T-helper 17 cell (primary cell): ENCODE measurements at places on chromosomes 5 and 9. TPM values are rescaled to one million over a fixed set of nuclear protein-coding genes. Genes with fewer than 3 reads are reported as not detected.
A peak's percentile ranks its signal among the peaks of the same experiment; 100 is the strongest.

- H3K4me1 ChIP-seq, result peaks cover 5% of the 10 kb centered on the region
- no peaks in the 10 kb centered on the region for H3K27me3 ChIP-seq
- H3K36me3 ChIP-seq, result no peaks in the 10 kb centered on the region
- H3K4me3 ChIP-seq, result no peak overlapping the region
- no peak overlapping the region for H3K27ac ChIP-seq
Observed at GRCh38 chr5:58069846-58070245, 390.0 kb downstream of the PLK2 start.

- no peak overlapping the region for H3K27ac ChIP-seq
- no peaks in the 10 kb centered on the region for H3K4me1 ChIP-seq
- no peak overlapping the region for H3K4me3 ChIP-seq
- no peaks in the 10 kb centered on the region for H3K36me3 ChIP-seq
Observed at GRCh38 chr5:89932771-89933181, 476.8 kb downstream of the CETN3 start.

DNA sequence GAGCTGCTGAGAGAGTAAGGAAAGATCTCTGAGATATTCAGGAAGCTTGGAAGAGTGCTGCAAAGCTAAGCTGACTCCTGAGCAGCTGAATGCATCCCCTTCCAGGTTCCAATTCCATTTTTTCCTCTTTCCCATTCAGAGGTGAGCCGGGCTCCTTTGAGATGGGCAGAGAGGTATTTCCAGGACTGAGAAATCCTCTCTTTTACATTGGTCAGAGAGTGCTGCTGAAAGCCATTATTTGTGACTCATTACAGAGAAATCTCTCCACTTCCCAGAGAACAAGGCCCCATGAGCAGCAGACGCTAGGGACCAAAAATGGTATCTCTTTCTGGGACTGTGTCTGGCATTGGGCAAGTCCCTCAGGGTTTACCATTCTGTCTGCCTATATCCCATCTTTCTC lies 3.7 kb downstream of the MCTP1 start:
- no peak for DNase-seq
- no peak overlapping the region for H3K27ac ChIP-seq
- peaks cover 4% of the 10 kb centered on the region for H3K36me3 ChIP-seq
- H3K4me3 ChIP-seq, result no peak overlapping the region
- H3K4me1 ChIP-seq, result peaks cover 6% of the 10 kb centered on the region

DNA sequence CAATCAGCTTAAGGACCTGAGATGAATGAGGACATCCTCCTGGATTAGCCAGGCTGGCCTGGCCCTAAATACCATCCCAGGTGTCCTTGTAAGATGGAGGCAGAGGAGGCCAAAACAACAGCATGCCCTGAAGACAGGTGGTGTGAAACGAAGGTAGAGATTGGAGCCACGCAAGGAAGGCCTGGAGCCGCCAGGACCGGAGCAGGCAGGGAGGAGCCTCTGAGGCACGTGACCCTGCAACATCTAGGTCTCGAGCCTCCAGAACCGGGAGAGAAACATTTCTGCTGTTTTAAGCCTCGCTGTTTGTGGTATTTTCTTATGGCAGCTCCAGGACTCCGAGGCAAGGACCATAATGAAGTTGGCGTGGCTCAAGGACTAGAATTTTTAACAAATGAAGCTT lies 9.7 kb upstream of the COL5A1 start:
- peaks cover 5% of the 10 kb centered on the region for H3K27me3 ChIP-seq
- no peaks in the 10 kb centered on the region for H3K36me3 ChIP-seq
- DNase-seq, result no peak

The IPPK gene
- 6.3 TPM for total RNA-seq

DNA sequence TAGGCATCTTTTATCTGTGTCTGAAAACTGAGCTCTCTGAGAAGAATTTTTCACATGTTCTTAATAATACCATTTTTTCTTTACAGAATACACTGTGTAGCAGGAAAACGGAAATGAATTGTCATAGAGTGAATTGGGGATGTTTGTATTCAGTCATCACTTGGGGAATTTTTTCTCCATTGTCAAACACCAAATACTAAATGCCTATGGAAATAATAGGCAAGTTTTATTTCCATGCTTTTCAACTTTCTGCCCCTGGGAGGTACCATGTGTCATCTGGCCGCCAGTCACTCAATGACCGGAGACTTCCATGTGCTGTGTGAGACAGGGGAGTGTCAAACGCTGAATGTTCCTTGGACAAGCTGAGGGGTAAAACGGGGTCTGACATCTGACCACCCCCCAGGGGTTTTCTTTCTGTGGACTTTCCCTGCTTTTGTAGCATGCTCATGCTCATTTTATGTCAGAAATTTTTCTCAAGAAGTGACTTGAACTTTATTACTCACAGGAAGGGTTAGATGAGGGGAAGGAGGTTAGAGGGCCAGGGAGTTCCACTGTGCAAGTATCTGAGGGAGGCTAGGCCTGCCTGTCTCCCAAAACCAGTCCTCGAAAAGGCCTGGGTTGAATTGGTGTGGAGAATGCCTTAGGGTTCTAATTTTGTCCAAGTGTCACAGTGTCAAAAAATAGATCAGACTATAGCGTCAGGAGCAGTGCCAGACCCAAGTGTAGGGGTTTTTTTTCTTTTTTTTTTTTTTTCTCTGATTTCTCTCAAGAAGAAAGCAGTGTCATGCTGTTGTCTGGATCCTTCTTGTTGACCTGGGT lies 438.6 kb downstream of the AGTPBP1 start:
- no peaks in the 10 kb centered on the region for H3K4me1 ChIP-seq
- no peaks in the 10 kb centered on the region for H3K36me3 ChIP-seq
- H3K27ac ChIP-seq, result no peak overlapping the region
- H3K4me3 ChIP-seq, result no peak overlapping the region
- no peak for DNase-seq
- H3K27me3 ChIP-seq, result no peaks in the 10 kb centered on the region

DNA sequence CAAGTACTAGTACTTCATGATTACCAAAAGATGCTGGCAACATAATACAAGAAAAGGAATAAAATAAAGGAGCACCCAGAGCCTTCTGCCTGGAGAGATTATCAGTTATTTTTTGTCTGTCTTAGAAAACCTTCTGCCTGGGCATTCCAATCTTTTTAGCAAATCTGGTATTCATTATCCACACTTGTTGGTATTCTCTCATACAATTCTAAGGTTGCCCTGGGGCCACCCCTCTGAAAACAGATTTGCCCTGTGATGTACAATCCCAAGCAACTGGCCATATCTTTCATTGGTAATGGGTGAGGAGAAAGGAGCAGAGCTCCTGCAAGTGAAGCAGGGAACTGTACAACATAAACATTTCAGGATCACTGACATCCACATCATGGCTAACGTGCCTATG lies 47.8 kb downstream of the WDR41 start:
- no peak overlapping the region for H3K27ac ChIP-seq
- H3K27me3 ChIP-seq, result no peaks in the 10 kb centered on the region
- no peak for DNase-seq
- H3K4me3 ChIP-seq, result no peak overlapping the region

GRCh38 chr5:176875783-176876505 lies 23.2 kb downstream of the HK3 start:
- H3K4me1 ChIP-seq, result peaks cover 14% of the 10 kb centered on the region
- no peak overlapping the region for H3K4me3 ChIP-seq
- peaks cover 37% of the 10 kb centered on the region for H3K27me3 ChIP-seq
- no peak for DNase-seq
- no peak overlapping the region for H3K27ac ChIP-seq

GRCh38 chr5:165149431-165149830 lies 1644.0 kb downstream of the MAT2B start:
- H3K27ac ChIP-seq, result no peak overlapping the region
- no peak for DNase-seq
- no peaks in the 10 kb centered on the region for H3K36me3 ChIP-seq
- no peaks in the 10 kb centered on the region for H3K27me3 ChIP-seq
- H3K4me3 ChIP-seq, result no peak overlapping the region
- H3K4me1 ChIP-seq, result no peaks in the 10 kb centered on the region

The PCDHB10 gene
- not detected for total RNA-seq

GRCh38 chr5:68456756-68457217 lies 241.2 kb downstream of the PIK3R1 start:
- H3K4me3 ChIP-seq, result no peak overlapping the region
- H3K27me3 ChIP-seq, result peaks cover 5% of the 10 kb centered on the region
- no peak overlapping the region for H3K27ac ChIP-seq
- H3K4me1 ChIP-seq, result peaks cover 19% of the 10 kb centered on the region
- H3K36me3 ChIP-seq, result no peaks in the 10 kb centered on the region

The ZNF300 gene
- 2.2 TPM for total RNA-seq

GRCh38 chr5:67081261-67081660 lies 115.3 kb downstream of the CD180 start:
- DNase-seq, result no peak
- H3K27ac ChIP-seq, result no peak overlapping the region
- peaks cover 4% of the 10 kb centered on the region for H3K36me3 ChIP-seq
- H3K4me3 ChIP-seq, result no peak overlapping the region
- H3K27me3 ChIP-seq, result no peaks in the 10 kb centered on the region

The ORM1 gene
- not detected for total RNA-seq

DNA sequence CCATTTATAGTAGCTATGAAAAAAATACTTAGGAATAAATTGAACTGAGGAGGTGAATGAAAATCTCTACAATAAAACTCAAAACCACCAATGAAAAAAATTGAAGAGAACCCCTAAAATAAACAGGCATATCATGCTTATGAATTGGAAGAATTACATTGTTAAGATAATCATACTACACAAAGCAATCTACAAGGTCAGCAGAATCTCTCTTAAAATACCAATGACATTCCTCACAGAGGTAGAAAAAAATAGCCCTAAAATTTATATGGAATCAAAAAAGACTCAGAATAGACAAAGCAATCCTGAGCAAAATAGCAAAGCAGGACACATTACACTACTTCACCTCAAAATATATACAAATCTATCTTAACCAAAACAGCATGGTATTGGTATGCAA lies 23.2 kb downstream of the PRDM9 start:
- no peaks in the 10 kb centered on the region for H3K36me3 ChIP-seq
- no peak overlapping the region for H3K27ac ChIP-seq
- no peak for DNase-seq
- H3K4me1 ChIP-seq, result no peaks in the 10 kb centered on the region

The PCDHB8 gene
- total RNA-seq, result not detected

DNA sequence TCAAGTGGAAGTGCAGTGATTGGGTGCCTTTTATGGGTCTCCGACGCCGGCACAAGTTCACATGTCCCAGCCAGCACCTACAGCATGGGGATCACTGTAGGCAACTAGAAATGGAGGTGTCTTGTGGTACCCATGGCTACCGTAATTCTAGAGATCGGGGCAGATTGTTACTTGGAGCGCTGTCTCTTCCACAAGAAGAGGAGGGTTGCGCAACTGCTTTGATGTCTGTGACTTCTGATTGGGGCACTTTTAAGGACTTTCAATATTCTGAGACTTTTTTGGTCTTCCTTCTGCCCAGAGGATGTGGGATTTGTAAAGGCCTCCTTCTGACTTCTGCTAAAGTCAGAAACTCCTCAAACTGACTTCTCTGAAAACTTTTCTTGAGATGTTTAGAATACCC lies 41.9 kb downstream of the GLRX start:
- H3K4me3 ChIP-seq, result no peak overlapping the region
- DNase-seq, result no peak
- H3K27ac ChIP-seq, result peak overlapping the region; percentile 81
- H3K4me1 ChIP-seq, result peaks cover 5% of the 10 kb centered on the region
- no peaks in the 10 kb centered on the region for H3K36me3 ChIP-seq

DNA sequence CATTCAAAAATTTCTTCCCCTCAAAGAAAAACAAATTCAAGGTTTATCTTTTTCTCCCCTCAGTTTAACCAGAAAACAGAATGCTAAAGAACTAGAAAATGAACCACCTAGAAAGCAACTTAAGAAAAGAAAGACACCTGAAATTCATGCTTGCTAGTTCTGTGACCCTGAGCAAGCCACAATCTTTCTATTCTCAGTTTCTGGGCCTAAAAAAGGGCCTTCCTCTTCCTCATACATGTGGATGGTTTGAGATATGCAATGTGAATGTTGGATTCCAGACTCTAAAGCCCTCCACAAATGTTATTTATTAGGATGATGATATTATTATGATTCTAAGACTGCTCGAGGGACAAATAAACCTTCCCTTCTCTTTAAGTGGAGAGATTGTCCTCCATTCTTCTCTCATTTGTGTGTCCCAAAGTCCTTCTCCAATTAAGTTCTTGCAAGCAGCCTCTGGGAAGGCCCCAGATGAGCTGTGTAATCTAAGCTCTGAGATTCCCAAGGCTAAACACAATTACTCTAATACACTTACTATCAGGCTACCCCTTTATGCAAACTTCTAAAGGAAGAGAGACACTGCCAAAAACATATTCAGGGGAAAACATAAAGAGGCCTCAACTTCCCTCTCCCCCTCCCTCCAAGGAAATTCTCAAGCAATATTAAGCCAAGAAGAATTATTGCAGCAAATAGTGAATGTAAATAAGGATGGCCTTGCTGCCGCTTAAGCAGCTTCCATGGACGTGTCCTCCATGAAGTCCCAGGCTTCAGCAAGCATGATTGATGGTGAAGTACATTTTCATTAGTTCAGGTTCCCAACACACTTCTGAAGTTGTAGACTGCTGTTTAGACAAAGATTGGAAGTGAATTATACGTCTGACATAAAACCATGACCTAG lies 80.2 kb downstream of the PRKACG start:
- DNase-seq, result no peak
- H3K4me3 ChIP-seq, result no peak overlapping the region

GRCh38 chr9:93093877-93094657 lies 1.9 kb upstream of the CARD19 start:
- H3K4me3 ChIP-seq, result peak overlapping the region; percentile 87
- H3K4me1 ChIP-seq, result peaks cover 52% of the 10 kb centered on the region

DNA sequence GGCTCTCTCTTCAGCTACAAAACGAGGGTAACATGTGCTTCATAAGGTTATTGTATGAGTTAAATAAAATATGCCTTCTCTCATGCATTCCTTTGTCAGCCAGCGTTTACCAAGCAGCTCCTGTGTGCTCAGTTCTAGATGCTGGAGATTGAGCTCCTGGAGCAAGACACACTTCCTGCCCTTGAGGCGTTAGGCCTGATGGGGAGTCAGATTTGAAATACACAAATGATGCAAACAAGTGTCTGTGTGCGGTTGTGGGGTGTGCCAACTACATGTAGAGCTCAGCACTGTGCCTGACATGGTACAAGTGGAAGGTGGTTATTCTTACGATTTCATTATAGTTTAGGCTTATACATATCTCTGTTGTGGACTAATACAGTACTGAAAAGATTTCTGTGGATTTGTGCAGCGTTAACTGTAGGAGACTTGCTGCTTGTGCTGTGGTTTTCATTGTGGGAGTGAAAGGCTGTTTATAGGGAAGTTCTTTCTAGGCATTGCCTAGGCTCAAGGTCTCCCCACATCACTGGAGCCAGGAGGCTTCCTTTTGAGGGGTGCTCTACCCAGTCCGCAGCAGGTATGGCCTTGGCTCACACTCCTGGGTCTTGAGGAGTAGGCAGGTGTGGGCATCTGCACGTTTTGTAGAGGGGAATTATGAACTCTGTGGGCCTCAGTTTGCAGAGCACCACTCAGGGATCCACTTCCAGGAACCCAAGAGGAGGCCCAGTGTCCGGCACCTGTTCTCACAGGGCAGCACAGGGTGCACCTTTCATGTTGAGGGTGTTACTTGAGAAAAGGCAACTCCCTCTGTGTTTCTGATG lies 39.8 kb upstream of the ANGPTL2 start:
- no peaks in the 10 kb centered on the region for H3K36me3 ChIP-seq
- H3K27ac ChIP-seq, result peak overlapping the region; percentile 62
- H3K4me3 ChIP-seq, result no peak overlapping the region
- no peaks in the 10 kb centered on the region for H3K27me3 ChIP-seq
